ENCODE measurements at places on chromosomes 7 and 10. TPM values are rescaled to one million over a fixed set of nuclear protein-coding genes. Genes with fewer than 3 reads are reported as not detected.

The ARHGEF35 gene
- total RNA-seq = 15.7 TPM

DNA sequence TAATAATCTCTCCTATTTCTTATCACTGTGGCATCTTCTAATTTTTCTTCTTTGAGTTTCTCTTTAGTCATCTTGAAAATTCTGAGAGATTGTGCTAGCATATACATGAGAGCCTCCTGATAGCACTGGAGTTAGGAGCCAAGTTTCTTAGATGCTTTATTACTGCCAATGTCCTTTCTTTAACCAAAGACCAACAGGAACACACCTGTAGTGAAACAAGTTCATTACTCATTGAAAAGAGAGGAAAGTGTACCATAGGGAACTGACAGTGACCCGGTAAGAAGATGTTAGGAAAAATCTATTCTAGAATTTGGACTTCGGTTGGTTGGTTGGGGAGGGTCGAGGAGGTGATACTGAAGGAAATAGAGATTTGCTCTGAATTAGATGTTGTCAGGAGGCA lies 27.1 kb upstream of the CD36 start:
- no peaks in the 10 kb centered on the region for H3K36me3 ChIP-seq
- DNase-seq = no peak
- 0 out of 2 replicates have a peak, but pooled peaks cover 4% of the 10 kb centered on the region for H3K4me1 ChIP-seq

DNA sequence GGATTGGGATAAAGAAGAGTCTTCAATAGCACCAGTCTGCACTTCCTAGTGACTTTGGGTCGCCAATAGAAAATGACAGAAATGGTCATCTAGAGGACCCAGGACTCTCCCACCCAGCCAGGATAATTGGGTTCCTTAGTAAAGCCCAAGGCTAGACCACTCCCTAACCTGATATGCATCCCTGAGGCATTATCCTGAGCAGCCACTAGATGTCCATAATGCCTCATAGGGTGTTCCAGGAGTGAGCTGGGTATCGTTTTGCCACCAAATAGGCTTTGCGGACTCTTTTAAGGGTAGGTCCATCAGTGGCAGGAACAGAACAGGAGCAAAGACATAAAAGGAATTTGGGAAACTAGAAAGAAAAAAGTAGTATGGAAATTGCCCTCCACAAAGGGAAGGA lies 4.5 kb upstream of the LRRC4 start:
- no peak overlapping the region for H3K27ac ChIP-seq
- no peaks in the 10 kb centered on the region for H3K4me1 ChIP-seq
- peak; percentile 48 for DNase-seq
- no peaks in the 10 kb centered on the region for H3K27me3 ChIP-seq

The C10orf90 gene
- not detected for total RNA-seq

DNA sequence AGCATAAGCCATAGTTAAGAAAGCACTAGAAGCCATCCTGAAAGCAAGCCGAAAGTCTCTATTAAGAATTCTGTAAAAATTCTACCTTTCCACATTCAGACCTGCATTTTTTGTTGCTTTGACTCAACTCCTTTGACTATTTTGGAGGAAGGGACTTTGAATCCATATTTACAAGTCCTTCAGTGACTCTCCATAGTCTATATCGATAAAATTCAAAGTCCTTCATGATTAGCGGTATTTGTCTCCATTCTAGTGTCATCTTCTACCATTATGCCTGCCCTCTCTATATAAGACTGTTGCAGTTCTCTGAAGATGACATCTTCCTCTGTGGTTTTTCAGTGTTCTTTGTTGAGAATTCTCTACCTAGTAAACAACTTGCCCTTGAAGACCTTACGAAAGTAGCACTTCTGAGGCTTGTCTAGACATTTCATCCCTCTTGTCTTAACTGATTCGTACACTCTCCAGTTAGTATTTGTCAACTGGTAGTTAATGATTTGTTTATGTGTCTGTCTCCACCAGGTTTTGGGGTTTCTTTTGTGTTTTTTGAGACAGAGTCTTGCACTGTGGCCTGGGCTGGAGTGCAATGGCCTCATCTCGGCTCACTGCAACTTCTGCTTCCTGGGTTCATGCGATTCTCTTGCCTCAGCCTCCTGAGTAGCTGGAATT lies 1.7 kb downstream of the CCSER2 start:
- DNase-seq = no peak
- H3K4me1 ChIP-seq = peaks cover 29% of the 10 kb centered on the region
- no peaks in the 10 kb centered on the region for H3K36me3 ChIP-seq
- no peaks in the 10 kb centered on the region for H3K27me3 ChIP-seq
- no peak overlapping the region for H3K27ac ChIP-seq
